ENCODE measurements at places on chromosomes 7 and 10.

DNA sequence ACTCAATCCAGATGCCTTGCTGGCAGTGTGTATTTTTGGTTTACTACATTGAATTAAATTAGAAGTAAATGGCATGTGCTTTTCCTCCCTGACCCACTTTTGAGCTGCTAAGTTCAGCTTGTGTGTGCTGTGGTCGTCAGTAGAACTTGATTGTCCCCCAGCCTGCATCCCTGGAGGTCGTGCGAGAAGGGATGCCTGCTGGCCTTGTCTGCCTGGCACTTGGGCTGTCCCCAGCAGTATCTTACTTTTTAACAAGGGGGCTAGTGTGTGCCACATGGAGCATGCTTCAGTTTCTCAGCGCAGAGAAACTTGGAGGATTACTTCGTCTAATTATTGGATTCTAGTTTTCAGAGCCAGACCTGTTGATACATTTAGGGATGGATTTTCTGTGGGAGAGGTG is 80.2 kb downstream of the ADCY1 start:
- DNase-seq: no peak

DNA sequence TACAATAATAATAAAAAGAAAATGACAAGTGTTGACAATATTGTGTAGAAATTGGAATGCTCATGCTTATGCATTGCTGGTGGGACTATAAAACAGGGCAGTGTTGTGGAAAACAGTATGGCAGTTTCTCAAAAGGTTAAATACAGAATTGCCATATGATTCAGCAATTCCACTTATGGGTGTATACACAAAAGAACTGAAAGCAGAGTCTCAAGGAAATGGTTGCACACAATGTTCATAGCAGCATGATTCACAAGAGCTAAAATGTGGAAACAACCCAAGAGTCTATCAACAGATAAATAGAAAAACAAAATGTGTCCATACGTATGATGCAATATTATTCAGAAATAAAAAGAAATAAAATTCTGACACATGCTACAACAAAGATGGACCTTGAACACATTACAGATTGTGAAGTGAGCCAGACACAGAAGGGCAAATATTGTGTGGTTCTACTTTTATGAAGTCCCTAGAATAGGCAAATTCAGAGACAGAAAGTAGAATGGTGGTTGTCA is 64.8 kb upstream of the GRM8 start:
- DNase-seq: no peak

GRCh38 chr10:52212062-52212461 is 102.0 kb upstream of the DKK1 start:
- DNase-seq: no peak

DNA sequence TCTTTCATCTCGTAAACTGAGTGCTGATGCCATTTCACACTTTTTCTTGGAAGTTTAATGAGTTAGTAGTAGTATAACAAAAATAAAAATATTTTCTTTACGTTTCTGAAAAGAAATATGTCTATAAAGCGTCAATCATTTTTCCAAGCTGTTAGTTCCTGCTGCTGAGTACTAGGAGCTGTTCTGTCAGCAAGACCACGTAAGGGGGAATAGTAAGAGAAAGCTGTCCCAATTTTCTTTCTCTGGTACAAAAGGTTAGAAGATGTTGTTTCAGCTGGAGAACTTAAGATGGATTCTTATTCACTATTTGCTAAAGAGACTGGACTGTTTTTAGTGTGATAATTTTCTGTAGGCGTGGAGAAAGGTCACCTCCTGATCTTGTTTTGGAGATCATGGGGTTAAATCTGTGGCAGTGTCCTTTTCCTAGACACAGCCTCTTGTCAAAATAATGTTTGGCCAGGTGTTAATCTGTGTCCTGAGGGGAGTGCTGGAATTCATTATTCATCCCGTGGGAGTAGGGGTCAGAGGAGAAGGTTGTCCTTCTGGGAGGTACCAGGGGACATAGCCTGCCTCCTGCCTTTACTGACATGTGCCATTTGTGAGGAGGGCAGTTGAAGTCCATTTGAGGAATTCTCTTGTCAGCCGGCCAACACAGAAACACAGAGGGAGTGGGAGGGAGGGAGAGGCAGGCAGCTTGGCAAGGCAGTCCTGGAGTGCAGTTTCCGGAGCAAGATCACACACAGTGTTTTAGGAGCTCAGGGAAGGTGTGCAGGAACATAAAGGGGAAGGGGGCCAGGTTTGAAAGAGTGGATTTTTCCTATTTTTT is 368.7 kb downstream of the AUTS2 start:
- DNase-seq: no peak

GRCh38 chr10:30185341-30185740 is 126.0 kb upstream of the JCAD start:
- DNase-seq: no peak

GRCh38 chr10:191703-192518 is 56.7 kb downstream of the ZMYND11 start:
- DNase-seq: no peak

- DNase-seq: no peak
Observed at GRCh38 chr7:38506004-38506403, 125.2 kb downstream of the AMPH start.

- no peak for DNase-seq
Observed at GRCh38 chr10:129523723-129524316, 56.8 kb downstream of the MGMT start.

- DNase-seq: no peak
Observed at GRCh38 chr10:111968647-111969046, 214.9 kb downstream of the GPAM start.

DNA sequence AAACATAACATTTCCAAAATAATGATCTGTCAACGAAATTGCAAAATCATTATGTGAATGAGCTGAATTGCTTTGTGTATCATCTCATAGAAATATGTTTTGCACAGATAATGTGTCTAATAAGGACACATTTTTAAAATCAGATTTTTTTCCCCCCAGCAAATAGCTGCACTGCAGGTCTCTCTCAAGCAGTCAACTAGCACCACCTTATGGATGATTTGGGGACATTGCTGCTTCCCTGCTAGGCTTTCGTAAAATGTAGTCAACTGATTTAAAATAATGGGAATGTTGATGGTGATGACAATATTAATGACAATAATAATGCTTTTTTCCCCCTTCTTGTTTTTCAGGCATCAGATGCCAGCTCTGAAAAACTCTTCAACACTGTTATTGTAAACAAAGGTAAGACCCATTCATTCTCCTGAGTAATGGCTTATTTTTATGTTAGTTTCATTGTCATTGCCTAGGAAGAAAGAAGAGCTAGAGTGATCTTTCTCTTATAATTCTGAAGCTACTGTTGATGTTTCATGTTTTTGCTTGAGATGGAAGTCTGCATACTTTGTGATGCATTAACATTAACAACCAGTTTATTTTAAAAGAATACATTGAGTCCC is 433.6 kb upstream of the GALNT17 start:
- no peak for DNase-seq

DNA sequence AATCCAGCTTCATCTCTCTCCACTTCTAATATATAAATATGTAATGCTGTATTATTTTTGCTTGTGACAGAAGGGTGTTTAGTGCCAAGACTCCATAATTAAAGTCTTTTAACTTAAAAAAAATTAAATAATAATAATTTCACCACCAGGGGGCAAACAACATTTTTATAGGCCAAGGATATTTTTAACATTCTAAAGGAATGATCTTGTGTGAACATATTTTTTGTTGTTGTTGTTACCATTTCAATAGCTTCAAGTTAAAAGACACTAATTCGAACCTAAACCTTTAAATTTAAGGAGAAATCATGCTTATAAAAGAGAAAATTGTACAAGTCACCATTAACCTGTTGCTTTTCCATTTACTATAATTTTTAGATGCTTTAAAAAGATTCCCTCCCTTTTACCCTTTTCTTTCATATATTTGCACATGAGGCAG is 7.5 kb upstream of the DNAJC1 start:
- no peak for DNase-seq

DNA sequence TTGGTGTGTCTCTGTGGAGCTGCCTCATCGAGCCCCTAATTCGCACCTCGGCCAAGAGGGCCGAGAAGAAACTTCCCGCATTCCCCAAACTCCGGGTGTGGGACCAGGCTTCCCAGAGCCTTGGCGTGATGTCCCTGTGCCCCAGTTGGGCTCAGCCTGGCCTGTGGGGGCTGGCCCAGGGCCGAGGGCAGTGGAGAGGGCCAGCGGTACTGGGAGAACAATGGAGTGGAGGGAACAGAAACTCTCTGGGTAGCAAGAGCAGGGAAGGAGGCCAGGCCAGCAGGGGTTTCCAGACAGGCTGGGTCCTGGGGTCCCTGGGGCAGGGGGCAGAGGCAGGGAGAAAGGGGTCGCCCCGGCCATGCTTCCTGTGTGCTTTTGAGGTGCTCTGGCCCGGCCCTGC is 16.0 kb downstream of the TMEM270 start:
- DNase-seq: no peak

GRCh38 chr10:21954132-21954531 is 49.4 kb downstream of the DNAJC1 start:
- no peak for DNase-seq
